Left forelimb (tissue), 1 donor: ENCODE measurements at places on chromosomes 4 and X.

DNA sequence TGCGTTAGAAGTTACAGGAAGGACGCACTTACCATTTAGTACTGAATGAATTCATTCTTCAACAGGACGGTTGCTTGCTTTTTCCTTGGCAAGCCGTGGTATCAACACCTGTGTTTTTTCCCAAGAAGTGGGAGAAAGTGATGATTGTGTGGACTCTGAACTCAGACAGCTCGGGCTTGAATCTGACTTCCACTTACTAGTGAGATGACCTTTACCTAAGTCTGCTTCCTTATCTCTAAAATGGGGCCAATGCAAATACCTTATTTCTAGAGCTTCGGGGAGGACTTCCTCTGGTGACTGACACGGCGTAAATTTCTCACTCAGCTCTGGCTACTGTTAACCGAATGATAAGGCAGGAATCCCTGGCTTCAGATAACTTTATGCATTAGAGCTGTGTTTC lies 146.8 kb upstream of the RBPJ start:
- DNase-seq: no peak

- no peak for DNase-seq
Observed at GRCh38 chrX:110322603-110323002, 4.7 kb upstream of the AMMECR1 start.

GRCh38 chr4:152534541-152535359 lies 1.1 kb downstream of the FBXW7 start:
- no peak for DNase-seq

GRCh38 chr4:156628858-156629257 lies 342.7 kb downstream of the PDGFC start:
- no peak for DNase-seq

DNA sequence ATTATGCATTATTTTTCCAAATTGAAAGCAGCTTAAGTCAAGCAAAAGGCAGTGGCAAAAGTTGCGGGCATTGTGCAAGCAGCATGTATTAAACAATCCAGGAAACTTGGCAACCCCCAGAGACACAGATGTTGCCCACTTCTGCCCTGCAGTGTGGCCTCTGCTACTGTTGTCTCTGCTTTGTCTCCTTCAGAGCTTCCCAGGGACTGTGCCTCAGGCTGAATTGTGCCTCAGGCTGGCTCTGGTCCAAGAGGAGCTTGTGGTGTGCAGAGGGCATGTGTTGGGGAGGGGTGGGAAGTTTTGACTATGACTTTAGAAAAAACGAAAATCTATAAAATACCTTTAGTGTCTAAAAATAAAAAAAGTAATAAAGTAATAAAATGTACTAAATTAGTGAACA lies 201.4 kb downstream of the CCSER1 start:
- no peak for DNase-seq

DNA sequence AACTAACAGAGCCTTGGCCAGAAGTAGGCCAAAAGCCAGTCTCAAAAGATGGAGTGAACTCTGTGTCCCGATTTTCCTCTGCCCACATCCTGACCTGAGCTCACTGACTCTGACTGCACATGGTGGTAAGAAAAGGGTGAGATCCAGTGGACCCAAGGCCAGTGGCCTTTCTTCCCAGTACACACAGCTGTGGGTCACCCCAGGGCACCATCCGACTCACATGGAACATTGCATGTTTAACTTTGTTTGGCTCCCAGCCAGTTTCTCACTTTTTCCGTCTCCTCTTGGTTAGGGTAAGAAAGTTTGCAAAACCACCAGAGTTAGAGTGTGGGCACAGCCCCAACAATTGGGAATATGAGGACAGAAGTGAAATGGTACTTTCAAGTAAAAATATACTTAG lies 69.8 kb downstream of the GAB1 start:
- DNase-seq: no peak
